Fibroblast of skin of left biceps (primary cell): ENCODE measurements at places on chromosomes 2 and 18.

DNA sequence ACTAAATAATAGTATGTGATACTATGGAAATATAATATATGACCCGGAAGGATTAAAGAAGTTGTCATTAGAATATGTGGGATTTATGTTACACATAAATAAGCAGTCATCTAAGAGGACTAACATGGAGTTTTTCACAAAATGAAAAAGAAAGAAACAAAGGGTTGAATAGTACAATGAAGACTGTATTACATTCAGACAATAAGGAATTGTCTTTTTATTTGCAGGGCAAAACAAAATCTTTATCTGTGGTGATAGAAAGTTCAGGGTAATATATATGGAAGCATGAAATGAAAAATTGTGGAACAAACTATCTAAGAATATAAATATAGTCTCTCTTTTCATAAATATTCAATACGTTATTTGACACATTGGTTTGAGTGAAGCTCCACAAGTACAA, 5.8 kb downstream of the ERMN start:
- DNase-seq, result no peak

- DNase-seq, result no peak
Measured at GRCh38 chr2:156457523-156458517, 21.6 kb downstream of the GPD2 start.

- DNase-seq, result no peak
Measured at GRCh38 chr2:189217541-189217940, 38.0 kb upstream of the COL5A2 start.

- peak; percentile 18 for DNase-seq
Measured at GRCh38 chr2:222214885-222215284, 83.9 kb downstream of the PAX3 start.

DNA sequence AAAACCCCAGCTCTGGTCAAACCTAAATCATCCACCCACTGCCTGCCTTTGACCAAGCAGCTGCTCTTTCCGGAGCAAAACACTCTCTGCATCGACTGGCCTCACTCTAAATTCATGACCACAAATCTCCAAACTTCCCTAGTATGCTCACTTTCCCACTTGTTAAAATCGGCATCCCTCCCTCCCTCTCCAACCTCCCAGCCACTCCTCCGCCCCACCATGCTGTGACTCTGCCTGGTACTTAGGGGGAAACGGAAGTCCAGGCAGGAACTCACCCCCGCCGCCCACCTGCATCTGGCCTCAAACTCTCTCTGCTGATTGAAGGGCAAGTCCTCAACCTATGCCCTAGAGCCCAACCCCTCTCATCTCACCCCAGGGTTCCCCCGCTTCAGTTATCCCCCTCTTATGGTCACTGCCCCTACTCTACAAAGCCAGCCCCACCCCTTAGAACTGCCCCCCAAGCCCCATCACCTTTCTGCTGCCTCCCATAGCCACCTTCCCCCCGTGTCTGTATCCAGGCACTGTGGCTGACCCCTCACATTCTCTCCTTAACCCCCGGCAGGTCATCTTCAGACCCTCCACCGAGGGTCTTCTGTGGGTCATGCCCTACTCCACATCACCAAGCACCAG, 3.8 kb upstream of the ADRA2B start:
- DNase-seq, result no peak

- DNase-seq, result no peak
Measured at GRCh38 chr2:203396667-203397066, 68.5 kb downstream of the ABI2 start.

- no peak for DNase-seq
Measured at GRCh38 chr2:82780050-82780449, 1679.0 kb downstream of the SUCLG1 start.

GRCh38 chr2:119548516-119549120, 4.4 kb downstream of the CFAP221 start:
- no peak for DNase-seq
